Spleen (tissue), 13 donors: ENCODE measurements at places on chromosomes 3 and 15. TPM values are rescaled to one million over a fixed set of nuclear protein-coding genes. Genes with fewer than 3 reads are reported as not detected.

- H3K27ac ChIP-seq = no peak overlapping the region
- no peaks in the 10 kb centered on the region for H3K27me3 ChIP-seq
- DNase-seq = peak; percentile 20
- H3K4me3 ChIP-seq = no peak overlapping the region
- peaks cover 21% of the 10 kb centered on the region for H3K4me1 ChIP-seq
These were observed 312.7 kb downstream of the TLE3 start for GRCh38 chr15:69784798-69785566.

GRCh38 chr3:125375950-125376679, 990 bp upstream of the ZNF148 start:
- DNase-seq = no peak
- peaks cover 48% of the 10 kb centered on the region for H3K4me1 ChIP-seq
- H3K4me3 ChIP-seq = peak overlapping the region; percentile 60
- H3K27ac ChIP-seq = no peak overlapping the region
- peaks cover 6% of the 10 kb centered on the region for H3K36me3 ChIP-seq

DNA sequence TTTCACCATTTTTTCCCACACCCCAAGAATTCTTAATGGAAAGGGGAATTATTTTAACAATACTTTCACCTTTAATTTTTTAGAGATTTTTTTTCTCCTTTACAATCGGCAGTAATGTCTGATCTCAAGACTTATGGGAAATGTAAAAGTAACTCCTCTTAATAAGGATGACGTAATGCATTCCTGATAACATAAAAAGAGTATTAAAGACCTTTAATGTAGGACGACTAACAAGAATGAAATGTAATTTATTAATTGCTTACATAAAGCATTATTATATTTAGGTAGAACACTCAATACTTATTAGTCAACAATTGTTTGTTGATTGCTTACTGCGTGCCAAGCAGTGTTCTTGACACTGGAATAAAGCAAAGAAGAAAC, 416.8 kb upstream of the NAALADL2 start:
- no peak overlapping the region for H3K27ac ChIP-seq
- no peaks in the 10 kb centered on the region for H3K4me1 ChIP-seq
- no peak overlapping the region for H3K4me3 ChIP-seq
- peaks cover 16% of the 10 kb centered on the region for H3K27me3 ChIP-seq

GRCh38 chr3:46337911-46338310, 16.0 kb upstream of the CCR2 start:
- H3K4me1 ChIP-seq = peaks cover 9% of the 10 kb centered on the region
- no peak for DNase-seq
- no peaks in the 10 kb centered on the region for H3K27me3 ChIP-seq
- no peak overlapping the region for H3K4me3 ChIP-seq
- H3K36me3 ChIP-seq = no peaks in the 10 kb centered on the region

TPRA1 gene
- 42.3 TPM for total RNA-seq

TLR9 gene
- 4.5 TPM for total RNA-seq
